ENCODE measurements at places on chromosomes 4 and X. TPM values are rescaled to one million over a fixed set of nuclear protein-coding genes. Genes with fewer than 3 reads are reported as not detected.

DNA sequence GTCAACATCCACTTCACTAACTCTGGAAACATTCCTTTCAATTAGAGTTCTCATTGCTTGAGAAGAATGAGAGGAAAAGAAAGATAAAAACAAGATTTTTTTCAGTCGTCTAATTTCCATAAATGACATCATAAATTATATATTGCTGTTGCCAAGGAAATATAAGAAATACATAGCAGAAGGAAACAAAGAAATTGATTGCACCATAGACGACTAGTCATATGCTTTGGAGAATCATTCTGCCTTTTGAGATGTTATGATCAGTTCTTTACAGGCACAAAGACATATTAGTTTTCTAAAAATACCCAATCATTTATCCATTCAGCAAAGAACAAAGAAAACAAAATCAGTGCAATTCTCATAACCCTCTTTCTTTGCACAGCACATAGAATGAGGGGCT lies 672 bp upstream of the C1QTNF7 start:
- DNase-seq = no peak

DNA sequence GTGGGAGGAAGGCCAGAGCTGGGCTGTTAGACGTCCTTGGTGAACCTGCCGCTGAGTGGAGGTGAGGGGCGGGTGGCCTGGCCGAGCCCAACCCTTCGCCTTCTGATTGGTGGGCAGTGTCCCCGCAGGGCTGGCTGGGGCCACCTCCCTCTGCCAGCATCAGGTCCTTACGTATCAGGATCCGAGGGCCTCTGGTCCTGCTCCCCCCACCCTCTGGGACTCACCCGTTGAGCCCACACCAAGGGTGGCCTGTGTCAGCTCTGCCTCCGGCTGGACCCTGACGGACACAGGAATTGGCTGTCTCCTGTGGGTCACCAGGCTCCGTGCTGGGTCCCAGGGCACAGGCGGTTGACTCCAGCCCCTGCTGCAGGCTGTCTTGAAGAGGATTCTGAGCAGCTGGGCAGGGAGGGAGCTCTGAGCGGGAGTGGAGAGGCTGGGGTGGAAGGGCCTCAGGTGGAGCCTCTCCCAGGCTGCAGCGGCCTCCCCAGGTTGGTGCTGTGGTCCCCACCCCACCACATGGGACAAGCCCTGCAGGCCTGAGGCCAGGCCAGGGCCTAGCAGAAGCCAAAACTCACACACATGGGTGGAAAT lies 58.4 kb upstream of the NKX1-1 start:
- no peak for DNase-seq

DNA sequence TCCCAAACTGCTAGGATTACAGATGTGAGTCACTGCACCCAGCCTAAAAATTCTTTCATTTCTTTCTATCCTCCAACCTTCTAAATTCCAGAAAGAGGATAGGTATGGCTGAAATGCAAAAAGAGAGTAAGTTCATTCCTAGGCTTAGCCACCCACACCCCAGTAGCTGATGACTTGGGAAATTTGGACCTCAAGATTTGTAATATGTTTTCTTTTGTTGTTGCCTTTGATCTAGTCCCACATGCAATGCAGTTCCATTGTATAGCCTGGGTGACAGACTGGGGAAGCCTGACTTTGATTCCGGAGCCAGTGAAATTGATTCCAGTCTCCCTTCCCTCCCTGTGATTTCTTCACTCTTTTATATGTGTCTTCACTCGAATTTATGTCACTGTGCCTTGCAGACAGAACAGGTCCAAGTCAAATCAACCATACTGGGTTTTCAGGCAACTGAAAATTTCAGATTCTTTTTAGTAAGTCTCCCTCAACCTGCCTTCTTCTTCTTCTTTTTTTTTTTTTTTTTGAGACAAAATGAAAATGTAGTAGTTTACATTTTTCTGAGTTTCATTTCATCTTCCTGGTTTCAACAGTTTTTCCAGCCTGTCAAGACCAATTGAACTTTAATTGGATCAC lies 176.2 kb upstream of the RBPJ start:
- DNase-seq = no peak

TMEM150C gene
- total RNA-seq = 92.4 TPM

DNA sequence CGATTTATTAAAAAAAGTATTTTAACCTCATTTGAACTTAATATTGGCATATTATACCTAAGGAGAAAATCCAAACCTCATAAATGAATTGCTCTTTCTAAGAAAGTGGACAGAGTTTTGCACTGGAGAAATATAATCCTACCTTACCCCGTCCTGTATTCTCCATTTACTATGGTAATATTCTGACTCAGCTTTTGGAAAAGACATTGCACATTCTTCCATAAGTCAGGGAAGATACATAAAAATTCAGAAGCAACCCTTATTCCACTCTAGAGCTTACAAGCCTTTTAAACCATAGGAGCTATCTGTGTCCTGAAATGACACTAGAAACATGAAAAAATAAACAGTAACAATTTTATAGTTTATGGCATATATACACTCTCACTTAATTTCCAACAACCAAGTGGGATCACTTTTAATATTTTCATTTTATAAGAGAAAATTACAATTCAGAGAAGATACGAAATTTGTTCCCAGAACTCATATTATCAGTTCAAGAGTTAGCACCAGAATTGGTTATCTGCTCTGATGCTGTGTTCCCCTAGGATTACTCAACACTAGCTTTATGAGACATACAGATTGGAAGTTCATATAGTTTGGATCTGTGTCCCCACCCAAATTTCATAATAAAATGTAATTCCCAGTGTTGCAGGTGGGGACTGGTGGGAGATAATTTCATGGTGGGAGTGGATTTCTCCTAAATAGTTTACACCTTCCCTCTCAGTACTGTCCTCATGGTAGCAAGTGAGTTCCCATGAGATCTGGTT lies 359.4 kb downstream of the ARAP2 start:
- DNase-seq = no peak

- DNase-seq = no peak
These were observed 39.8 kb downstream of the PLK4 start for GRCh38 chr4:127920521-127920920.

DNA sequence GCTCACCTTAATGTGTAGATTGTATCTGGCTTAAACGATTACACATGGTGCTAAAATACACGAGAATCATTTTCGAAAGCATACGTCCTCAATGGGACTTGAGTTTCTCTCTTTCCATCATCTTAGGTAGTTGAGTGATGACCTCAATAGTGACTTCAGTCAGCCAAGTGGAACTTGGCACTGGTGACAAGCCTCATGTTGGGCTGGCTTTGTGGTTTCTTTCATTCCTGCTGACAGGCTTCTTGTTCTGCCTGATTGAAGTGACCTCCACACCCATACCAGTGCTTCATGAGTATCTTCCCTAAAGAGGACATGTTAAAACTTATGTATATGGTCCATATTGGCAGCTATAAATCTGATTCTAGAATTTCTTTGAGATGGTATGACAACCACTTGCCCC lies 159.1 kb upstream of the WDR1 start:
- no peak for DNase-seq

CA5B gene
- 11.8 TPM for total RNA-seq

DNA sequence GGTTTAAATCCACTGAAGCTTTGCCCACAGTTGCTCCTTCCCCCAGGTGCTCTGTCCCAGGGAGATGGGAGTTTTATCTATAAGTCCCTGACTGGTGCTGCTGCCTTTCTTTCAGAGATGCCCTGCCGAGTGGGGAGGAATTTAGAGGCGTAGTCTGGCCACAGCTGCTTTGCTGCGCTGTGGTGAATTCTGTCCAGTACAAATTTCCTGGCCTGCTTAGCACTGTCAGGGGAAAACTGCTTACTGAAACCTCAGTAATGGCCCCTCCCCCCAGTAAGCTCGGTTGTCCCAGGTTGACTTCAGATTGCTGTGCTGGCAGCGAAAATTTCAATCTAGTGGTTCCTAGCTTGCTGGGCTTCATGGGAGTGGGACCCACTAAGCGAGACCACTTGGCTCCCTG lies 40.1 kb downstream of the UGT2B17 start:
- DNase-seq = no peak

DNA sequence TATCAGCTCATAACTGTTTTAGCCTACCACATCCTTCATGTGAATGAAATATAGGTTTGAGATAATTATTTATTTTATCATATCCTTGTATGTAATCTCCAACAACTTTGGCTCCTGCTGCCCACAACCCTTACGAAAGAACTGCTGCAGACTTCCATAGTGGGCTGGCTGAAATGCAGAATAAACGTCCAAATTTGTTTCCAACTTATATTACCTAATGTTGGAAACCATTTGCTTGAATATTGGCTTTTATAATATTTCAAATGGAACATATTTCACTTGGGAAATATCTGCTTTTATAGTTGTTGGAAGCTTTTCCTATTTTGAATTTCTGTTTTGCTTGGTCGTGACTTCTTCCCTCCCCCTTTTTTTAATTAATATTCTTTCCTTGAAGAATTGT lies 45.0 kb upstream of the ITM2A start:
- DNase-seq = no peak

DNA sequence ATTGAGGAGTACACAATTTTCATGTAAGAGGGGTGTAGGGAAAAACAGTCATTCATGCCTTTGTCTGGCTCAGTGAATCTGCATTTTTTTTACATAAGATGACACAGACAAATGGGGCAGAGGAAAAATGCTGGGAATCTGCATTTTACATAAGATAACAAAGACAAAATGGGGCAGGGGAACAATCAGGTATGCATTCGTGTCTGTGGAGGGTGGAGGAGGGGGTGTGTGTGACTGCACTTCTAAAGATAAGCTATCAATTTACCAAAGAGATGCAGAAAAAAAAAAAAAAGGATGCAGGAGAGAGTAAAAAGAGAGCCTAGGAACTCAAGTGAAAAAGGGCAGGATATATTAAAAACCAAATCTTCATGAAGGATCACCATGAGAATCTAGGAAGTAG lies 637.4 kb downstream of the ZNF674 start:
- DNase-seq = no peak

- no peak for DNase-seq
These were observed 417.6 kb upstream of the ZFP42 start for GRCh38 chr4:187577941-187578480.

DNA sequence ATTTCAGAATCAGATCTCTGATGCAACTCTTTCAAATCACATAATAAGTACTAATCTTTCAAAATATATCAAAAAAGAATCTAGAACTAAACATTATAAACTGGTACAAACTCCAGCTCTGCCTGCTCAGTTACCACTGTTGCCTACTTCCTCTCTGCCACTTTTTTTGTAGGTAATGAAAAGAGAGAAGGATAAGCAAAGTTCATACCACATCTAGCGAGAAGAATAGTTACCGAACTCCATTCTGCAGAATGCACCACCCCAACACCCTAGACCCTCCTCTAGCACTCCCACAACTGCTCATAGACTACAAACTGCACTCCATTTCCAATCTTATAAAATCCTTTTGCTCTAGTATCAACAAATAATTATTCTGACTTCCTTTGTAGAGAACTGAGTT lies 19.7 kb upstream of the LRBA start:
- no peak for DNase-seq

PPP1R2C gene
- total RNA-seq = not detected

DNA sequence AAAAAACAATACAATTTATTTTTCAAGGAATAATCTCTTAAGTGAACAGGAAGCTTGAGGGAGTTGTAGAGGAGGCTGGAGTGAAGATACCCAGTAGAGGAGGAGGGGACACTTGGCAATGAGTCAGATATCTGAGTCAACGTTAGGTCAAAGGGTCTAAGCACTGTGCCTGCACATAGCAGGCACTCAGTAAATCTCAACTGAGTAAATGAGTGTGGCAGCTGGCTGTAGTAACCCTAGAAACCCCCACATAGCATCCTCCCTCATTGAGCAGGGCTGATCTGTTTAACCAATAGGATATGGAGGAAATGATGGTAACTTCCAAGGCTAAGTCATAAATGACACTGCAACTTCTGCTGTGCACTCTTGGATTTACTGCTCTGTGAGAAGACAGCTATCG lies 186.0 kb upstream of the FAM241A start:
- no peak for DNase-seq

DNA sequence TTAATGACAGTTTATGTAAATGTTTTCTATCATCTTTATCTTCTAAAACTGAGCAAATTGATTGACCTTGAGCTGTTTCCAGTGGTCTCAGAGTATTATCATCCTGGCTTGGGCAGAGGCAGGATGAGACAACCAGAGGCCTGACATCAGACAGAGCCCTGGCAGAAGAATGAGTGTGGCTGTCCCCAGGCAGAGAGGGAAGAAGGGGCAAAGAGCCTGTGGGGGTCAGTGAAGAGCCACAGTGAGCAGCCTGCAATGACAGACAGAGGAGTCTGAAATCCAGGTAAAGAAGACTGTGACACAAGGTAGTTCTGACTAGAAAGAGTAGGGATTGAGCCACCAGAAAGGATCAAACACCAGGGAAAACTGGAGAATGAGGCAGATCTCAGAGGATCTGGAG lies 182.4 kb upstream of the ARSJ start:
- no peak for DNase-seq

- DNase-seq = no peak
These were observed 43.4 kb upstream of the SEC24B start for GRCh38 chr4:109390115-109390768.

- DNase-seq = no peak
These were observed 58.4 kb upstream of the STS start for GRCh38 chrX:7088968-7089615.

All from omental fat pad (tissue), 4 donors.